Activated CD4-positive, CD25-positive, alpha-beta regulatory T cell (primary cell): ENCODE measurements at places on chromosomes 7 and 10.

GRCh38 chr7:95357623-95358022 lies 33.3 kb upstream of the PON1 start:
- DNase-seq = no peak

- no peak for DNase-seq
Measured at GRCh38 chr7:33155811-33156210, 26.4 kb downstream of the BBS9 start.

DNA sequence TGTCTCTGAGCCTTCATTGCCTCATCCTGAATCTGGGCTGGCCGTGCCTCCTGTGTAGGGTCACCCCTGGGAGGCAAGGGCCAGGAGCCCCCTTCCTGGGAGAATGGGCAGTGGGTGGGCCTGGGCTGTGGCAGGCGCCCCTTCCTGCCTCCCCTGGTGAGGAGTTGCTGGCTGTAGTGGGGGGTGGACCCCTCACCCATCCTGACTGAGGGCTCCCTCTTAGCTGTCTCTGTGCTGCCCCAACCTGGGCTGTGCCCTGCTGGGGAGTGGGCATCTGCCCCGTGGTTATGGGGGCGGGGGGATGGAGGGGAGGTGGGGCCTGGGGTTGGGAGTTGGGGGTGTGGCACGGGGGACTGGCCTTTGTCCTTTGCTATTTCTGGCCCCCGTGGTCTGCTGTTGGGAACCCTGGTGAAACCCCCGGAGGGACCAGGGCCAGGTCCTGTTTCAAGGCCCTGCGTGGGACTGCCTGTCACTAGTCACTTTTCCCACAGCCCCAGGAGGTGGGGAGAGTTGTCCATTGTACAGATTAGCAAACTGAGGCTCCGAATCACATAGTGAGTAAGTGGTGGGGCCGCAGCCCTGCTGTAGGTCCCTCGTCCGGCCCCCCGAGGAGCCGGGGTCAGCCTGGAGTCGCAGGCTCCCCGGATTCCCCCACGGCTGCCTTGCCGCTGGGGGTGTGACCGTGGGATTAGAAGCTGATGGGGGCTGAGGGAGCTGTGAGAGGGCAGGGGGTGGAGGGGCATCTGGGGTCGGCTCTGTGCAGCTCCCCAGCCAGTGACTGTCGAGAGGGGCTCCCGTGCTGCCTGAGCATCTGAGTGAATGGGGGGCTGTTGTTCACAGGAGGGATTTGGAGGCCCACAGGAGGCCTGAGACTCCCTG lies 2.7 kb downstream of the TTYH3 start:
- no peak for DNase-seq

- no peak for DNase-seq
Measured at GRCh38 chr7:98868450-98868849, 1.4 kb downstream of the TMEM130 start.

DNA sequence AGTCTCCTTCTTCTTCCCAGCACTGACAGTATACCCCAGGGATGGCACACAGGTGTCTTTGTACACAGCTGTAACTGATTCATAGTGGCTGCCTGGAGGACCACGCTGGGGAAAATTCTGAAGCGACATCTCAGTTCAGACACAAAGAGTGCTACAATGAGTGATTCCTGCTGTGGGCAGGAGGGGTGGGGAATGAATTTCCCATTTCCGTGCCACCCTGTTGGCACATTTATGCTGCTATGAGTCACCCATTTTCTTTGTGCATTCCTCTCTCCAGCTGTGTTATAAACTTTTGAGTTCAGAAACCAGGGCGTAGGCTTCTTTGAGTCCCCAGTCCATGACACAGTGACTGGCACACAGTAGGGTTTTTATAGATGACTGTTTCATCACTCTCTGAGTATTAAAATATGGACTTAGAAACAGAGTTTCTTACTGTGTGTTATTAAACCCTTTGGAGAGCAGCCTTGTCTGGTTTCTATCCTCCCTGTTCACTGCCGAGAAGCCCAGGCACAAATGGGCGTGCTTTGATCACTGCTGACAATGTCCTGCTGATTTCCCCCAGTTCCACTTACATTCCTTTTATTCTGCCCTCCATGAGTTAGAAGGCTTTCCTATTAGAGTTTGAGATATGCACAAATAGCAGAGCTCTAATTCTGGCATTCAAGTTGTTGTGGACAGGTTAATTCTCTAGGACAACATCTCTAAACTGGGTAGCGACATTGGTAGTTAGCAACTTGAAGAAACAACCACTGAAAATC lies 24.0 kb upstream of the NPS start:
- no peak for DNase-seq

DNA sequence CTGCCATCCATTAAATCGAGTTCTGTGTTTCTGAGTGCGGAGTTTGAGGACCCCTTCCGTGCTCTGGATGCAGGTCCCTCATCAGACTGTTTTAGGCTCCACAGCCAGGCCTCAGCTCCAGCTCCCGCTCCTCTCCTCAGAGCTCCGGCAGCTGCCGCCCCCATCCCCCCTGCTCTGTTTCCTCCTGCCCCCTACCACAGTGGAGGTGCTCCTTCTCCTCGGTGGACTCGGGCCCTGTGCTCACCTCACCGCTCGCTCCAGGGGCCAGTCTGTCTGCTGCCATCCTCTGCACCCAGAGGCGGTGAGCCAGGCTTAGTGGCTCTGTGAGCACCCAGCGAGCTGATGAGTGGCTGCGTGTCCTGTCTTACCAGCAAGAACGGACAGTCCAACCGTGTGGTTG lies 21.4 kb upstream of the PRKAR1B start:
- DNase-seq = no peak

GRCh38 chr7:48337012-48337621 lies 165.9 kb downstream of the ABCA13 start:
- DNase-seq = no peak

- DNase-seq = no peak
Measured at GRCh38 chr10:24438800-24439199, 229.9 kb downstream of the KIAA1217 start.
